ENCODE measurements at places on chromosomes 3 and 15. TPM values are rescaled to one million over a fixed set of nuclear protein-coding genes. Genes with fewer than 3 reads are reported as not detected.

DNA sequence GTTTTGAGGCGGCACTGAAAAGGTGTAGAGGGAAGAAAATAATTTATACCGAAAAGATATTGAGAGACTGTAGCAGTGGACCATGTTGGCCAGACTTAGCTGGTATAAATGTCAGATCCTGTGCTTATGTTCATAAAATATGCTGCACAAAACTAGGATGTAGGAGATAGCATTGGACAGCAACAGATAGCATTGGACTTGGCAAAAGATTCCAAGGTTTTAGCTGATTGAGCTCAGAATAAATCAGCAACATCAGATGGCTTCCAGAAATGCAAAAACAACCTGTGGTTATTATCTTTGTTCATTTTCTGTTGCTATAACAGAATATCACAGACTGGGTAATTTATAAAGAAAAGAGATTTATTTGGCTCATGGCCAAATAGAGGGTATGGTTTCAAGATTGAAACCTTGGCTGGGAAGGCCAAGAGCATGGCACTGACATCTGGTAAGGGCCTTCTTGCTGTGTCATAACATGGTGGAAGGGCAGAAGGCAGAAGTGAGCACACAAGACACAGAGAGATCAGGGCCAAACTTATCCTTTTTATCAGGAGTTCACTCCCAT lies 34.7 kb downstream of the SLC28A1 start:
- DNase-seq: no peak

DNA sequence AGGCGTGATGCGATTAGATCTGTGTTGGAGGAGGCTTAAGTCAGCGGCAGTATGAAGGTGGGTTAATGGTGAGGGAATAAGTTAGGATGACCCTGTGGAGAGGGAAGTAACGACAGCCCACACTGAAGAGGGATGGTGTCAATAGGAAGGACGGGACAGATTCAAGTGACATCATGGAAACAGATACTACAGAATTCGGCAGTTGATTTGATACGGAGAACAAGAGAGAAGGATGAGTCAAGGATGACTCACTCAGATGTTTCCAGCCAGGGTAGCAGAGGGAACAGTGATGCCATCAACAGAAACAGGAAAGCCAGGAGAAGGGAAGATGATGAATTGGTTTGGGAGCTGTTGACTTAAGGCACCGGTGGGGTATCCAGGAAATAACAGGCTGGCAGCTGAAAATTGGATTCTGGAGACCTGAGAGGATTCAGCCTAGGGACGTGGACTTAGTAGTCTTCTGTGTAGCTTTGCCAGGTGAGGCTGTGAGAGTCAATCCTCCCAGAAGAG lies 38.0 kb downstream of the SHC4 start:
- no peak for DNase-seq

GRCh38 chr15:35833581-35833980 lies 287.6 kb upstream of the DPH6 start:
- DNase-seq: no peak

- no peak for DNase-seq
These were observed 147.1 kb downstream of the PGPEP1L start for GRCh38 chr15:98860281-98861041.

- DNase-seq: no peak
These were observed 245.2 kb downstream of the CD47 start for GRCh38 chr3:107845380-107846278.

NTRK3 gene
- not detected for polyA plus RNA-seq

SLC15A2 gene
- 0.15 TPM for polyA plus RNA-seq

GRCh38 chr3:119976214-119976613 lies 118.0 kb downstream of the GSK3B start:
- DNase-seq: no peak

MUSTN1 gene
- not detected for polyA plus RNA-seq
